ENCODE measurements at places on chromosomes 16 and 17.
A peak's percentile ranks its signal among the peaks of the same experiment; 100 is the strongest.

GRCh38 chr17:39643271-39643670, 6.3 kb downstream of the STARD3 start:
- no peak for DNase-seq

DNA sequence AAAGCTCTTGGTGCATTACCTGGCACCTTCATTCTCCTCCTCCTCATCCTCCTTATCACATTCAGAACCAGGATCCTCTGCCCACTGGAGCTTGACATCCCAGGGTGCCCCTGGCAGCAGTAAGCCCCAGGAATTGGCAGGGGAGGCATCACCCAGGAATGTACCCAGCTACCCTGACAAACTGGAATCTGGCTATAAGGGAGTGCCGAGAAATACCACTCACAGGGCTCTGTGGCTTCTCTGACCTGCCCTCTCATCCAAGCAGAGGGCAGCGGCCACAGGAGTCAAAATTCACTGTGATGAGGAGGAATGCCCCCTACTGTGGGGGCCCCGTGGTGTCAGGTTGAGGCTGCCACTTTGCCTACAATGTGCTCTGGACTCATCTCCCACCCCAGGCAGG, 19.6 kb downstream of the MPP3 start:
- DNase-seq, result no peak

- no peak for DNase-seq
Observed at GRCh38 chr17:2703606-2704005, 8.0 kb downstream of the CLUH start.

DNA sequence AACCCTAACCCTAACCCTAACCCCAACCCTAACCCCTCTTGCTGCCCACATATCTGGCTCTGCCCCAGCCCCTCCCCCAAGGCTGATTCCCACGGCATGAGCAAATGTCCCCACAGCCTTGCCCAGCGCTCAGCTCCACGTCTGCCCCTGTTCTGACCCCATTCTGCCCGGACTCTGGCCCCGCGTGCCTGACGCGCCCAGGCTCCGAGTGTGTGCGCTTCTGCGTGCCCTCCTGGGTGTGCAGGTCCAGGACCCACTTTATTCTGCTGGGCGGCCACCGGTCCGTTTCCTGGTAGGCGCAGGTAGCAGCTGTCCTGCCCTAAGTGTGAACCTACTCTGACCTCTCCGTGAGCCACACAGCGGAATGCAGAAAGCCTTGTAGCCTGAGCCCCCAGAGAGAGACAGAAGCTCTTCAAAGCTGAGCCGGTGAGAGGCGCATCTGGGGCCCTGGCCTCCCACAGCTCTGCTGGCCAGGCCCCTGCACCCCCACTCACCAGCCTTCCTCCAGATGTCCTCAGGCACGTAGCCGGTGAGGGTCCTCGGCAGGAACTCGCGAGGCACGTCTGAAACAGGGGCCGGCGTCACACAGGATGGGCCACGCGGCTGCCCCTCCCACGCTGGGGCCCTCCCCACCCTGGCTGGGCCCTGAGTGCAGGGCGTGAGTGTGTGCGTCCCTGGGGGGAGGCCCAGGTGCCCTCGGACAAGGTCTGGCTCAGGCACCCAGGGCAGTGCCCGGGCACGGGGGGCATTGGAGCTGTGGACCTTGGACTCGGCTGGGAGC, 14.0 kb upstream of the PABPN1L start:
- DNase-seq, result no peak

DNA sequence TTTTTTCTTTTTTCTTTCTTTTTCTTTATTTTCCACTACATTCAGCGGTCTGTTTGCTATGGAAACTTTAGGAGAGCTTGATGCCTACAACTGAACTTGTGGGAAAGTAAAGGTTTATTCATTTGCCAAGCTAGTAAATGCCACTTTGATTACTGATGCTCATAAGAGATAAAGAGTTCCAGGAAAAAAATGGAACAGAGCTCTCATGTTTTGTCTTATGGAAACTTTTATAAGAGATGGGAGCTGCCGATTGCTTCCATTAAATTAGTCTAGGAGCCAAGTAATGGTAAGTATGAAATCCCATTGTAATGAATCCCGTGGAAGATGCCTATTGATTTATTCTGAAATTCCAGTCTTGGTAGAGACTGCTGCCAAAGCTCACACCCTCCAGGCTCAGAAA, 7.1 kb downstream of the ANKFN1 start:
- peak; percentile 51 for DNase-seq

- no peak for DNase-seq
Observed at GRCh38 chr16:52545222-52545897, 1.6 kb downstream of the TOX3 start.

DNA sequence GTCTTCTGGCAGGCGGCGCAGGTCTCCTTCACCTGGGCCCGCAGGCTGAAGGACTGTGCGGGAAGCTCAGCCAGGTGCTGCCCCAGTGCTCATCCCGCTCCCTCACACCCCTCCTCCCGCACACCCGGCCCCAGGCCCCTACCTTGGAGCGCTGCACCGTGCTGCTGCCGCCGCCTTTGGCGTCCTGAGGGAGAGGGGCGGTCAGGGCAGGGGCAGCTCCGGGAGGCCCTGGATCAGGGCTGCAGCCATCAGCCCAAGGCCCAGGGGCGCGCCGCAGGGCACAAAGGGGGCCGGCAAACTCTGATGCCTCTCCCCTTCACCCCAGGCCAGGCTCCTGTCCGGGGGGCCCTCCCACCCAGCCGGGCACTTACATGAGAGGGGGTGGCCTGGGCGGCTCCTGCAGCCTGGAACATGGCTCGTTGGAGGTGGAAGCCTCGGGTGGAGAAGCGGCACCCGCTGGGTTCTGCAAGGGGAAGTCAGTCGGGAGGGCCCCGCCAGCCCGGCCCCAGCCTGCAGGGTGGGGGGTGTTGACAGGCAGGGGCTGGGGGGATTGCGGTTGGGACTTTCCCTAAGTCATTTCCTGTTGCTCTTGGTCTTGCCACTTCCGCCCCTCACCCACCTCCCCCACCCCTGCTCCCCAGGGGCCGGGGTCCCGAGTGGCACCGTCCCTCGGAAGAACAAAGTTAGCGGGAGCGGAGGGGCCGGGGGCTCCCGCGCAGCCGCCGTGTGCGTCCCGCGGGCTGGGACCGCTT, 863 bp downstream of the LIMD2 start:
- DNase-seq, result no peak

GRCh38 chr17:28494445-28495188, 11.5 kb upstream of the FOXN1 start:
- peak; percentile 43 for DNase-seq

DNA sequence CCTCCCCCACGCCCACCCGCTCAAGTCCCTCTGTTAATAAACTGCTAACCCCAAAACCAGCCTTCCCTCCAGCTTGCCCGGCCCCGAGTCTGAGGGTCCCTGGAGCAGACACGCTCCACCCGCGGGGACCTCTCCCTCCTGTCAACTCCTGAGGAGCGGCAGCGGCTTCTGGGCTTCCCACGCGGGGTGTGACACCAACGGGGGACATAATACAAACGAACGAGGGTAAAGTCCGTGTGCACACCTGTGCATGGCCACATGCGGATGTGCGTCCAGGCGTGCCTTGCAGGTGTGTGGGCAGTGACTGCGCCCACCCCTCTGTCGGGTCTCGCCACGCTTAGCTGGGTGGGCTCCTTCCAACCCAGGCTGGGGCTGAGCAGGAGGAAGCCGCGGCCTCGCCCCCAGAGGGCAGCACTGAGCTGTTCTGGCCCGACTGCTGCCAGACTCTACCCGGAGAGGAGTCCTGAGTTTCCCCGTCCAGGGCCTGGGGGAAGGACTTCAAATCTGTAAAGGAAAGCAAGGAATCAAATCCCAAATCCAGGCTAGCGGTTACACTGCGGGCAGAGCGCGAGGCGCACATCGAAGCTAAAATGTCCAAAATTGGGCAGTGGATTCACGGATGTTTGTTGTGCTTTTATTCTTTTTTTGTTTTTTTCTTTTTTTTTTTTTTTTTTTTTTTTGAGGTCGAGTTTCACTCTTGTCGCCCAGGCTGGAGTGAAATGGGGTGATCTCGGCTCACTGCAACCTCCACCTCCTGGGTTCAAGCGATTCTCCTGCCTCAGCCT, 24.2 kb upstream of the KRT17 start:
- peak; percentile 36 for DNase-seq

- DNase-seq, result no peak
Observed at GRCh38 chr17:8934346-8934745, 31.2 kb downstream of the PIK3R5 start.

- no peak for DNase-seq
Observed at GRCh38 chr17:1755827-1756262, 6.0 kb upstream of the SERPINF1 start.

- DNase-seq, result peak; percentile 67
Observed at GRCh38 chr16:30096105-30096861, at the start of gene YPEL3. Gene YPEL3, minus strand, starts transcription at chr16:30096213. Its CDS starts 731 bp downstream, at chr16:30095482.

- no peak for DNase-seq
Observed at GRCh38 chr17:76188213-76189016, 47.4 kb upstream of the FOXJ1 start.

DNA sequence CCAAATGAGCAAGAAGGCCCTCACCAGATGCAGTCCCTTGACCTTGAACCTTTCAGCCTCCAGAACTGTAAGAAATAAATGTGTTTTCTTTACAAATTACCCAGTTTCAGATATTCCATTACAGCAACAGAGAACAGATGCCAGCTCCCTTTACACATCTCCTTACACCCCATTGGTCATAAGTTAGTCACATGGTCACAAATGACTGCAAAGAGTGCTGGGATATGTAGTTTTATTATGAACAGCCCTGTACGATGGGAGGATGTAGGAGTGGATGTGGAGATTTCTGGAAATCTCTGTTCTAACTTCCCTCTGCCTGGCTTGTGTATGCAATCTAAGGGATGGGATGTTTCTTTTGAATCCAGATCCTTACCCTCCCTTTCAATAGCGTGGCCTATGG, 13.3 kb upstream of the RPL38 start:
- DNase-seq, result peak; percentile 60

DNA sequence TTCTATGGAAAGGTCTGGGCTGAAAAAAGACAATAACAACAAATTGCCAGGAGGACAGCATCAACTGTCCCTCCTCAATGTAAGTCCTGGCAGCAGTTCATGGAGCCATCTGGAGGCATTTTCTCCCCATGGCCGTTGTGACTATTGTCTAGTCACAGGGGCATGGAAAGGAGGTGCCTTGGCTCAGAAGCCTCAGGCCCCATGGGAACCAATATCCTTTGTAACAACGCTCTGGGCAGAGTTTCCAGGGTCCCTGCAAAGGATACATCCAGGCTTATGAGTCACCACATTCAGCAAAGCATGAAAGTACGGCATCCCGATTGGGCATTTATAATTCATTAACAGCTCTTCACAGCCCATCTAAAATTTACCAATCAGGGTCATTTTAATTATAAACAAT, 85.2 kb downstream of the GLG1 start:
- peak; percentile 17 for DNase-seq

GRCh38 chr17:42673266-42673884, 3.4 kb downstream of the PLEKHH3 start:
- no peak for DNase-seq

DNA sequence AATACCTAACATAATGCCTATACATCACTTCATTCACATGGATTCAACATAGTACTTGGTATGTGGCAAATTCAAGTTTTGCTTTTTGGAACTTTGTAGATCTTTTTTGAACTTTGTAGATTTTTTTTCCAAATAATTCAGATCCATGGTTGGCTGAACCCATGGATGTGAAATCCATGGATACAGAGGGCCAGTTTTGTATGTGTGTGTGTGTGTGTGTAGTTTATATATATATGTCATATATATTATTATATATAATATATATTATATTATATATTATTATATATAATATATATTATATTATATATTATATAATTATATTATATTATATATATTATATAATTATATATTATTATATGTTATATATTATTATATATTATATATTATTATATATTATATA, 28.4 kb downstream of the CLUAP1 start:
- DNase-seq, result no peak

DNA sequence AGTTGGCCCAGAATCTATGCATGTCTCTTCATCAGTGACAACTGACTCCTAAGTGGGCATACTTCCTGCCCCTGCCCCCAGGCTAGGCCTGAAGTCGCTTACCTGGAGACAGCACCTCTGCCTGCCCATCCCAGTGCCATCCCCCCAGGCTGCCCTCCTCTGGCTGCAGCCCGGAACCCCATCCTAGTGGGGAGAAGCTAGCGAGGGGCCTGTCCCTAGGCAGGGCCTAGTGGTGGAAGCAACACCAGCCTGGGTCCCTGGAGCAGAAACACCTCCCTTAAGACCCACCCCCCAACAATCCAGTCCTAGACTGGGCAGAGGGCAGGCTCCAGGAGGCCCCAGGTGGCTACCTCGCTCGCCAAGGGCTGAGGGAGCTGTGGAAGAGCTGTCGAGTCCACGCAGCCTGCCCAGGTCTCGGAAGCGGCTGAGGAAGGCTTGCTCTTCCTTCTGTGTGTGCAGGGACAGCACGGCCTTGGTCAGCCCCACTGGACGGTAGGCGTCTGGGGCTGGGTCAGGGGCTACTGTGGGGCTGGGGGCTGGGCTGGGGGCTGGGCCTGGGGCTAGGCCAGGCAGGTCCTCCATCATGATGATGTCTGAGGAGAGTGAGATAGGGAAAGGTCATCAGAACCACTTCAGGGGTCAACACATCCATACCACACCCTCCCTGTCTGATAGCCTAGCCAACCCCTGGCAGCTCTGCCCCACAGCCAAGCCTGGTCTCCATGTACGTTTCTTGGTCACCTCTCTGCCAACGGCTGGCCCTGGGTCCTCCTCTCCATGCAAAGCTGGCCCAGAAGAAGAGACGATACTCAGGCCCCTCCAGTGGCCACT, 7.6 kb downstream of the PER1 start:
- DNase-seq, result no peak
